ENCODE measurements at places on chromosomes 6 and 20.

DNA sequence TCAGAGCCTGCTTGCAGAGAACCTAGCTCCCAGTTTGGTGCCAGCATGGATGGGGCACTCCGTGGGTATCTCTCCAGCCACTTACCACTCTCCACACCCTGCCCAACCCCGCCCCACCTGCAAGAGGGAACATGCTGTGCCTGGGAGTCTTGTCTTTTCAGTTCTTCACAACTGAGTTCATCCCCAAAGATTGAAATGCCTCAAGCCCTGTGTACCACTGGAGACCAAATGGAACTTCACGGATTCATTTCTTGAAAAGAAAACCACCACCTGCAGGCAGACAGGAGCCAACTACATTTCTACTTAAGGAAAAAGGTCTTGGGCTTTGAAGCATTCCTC lies 50.1 kb downstream of the TRERF1 start:
- DNase-seq = no peak

- DNase-seq = no peak
These were observed 985.1 kb upstream of the SLC35B3 start for GRCh38 chr6:9420316-9421015.

DNA sequence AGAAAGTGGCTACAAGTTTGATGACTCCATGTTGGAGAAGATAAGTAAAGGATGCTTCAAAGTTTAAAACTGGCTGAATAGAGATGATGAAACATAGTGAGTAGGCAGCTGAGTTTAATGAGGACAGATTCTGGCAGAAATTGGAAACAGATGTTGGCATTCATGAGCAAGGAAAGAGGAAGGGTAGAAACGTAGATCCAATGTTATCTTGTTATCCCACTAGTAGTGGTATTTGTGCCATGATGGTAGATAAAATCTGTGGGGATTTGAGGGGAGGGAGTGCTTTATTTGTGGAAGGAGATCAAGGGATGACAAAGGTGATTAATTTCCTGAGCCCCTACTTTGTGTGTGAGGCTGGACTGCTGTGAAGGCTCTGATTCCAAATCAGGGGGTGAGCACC lies 69.5 kb downstream of the MRAP2 start:
- no peak for DNase-seq

DNA sequence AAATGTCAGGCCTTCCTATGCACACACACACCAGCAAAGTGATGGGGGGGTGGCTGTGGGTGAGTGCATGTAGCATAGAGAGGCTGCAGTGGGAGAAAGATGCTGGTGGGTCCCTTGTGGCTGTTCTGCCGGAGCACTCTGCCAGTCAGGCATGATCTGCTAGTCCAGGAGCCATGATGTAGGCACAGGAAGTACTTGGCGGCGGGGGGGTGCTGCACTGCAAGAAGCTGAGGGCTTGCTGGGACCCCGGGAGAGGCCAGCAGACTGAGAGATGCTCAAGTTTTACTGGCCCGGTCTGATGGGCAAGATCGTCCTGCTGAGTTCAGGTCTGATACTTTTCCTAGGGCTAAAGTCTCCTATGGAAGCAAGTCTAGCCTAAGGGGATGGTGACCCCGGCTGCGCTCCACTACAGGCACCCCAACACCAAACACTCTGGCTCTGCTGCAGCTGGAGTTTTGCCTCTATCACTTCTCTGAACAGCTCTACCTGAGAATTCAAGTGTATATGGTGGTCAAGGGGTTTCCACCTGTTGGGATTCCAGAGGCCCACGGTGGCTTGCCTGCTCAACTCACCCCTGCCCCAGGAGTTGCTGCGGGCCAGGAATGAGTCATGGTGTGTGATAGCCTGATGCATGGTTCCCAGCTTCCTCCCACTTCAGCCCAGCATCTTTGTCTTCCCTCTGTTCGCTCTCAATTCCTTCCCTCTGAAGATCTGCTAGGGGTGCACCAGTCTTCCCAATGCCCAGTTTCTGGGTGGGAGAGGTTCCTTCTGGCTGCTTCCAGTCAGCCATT lies 971.8 kb upstream of the ADGRB3 start:
- no peak for DNase-seq

- DNase-seq = no peak
These were observed 29.5 kb upstream of the SPDEF start for GRCh38 chr6:34585512-34586061.

DNA sequence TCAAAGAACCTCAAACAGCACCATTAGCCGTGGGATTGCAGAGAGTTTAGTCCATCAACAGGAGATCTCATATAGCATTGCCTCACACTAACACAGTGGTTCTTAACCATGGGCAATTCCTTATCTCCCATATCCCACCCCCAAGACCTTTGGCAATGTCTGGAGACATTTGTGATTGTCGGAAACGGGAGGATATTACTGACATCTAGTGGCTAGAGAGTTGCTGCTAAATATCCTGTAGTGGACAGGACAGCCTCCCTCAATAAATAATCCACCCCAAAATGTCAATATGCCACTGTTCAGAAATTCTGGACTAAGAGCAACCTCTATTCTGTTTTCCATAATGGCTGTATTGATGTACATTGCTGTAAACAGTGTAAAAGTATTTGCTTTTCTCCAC lies 210.1 kb upstream of the CCN2 start:
- no peak for DNase-seq

DNA sequence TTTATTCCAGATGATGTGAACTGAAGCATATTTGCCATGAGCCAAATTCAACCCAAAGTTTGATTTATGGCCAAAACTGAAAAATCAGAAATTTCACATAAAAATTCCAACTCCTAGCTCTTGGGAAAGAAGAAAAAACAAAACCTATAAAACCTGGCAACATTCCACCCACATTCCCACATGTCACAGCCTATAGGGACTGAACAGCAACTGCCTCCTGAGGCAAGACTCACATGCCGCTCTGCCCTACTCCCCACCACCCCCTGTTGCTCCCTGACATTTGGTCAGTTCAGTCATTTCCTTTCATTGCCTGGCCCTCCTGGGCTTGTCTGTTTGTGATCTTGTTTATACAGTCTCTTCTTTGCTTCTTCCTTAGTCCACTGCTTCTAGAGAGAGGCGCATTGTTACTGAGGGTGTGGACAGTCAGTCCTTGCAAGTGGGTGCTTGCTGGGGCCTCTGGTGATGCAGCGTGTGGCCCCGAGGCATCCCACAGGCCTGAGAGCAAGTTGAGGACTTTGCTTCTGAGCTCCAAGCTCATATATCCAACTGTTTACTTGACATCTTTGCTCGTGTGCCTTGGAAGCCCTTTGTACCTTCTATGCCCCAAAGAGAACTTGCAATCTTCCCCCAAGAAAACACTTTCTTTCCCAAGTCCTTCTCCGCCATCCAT lies 31.4 kb downstream of the NFATC2 start:
- DNase-seq = no peak

DNA sequence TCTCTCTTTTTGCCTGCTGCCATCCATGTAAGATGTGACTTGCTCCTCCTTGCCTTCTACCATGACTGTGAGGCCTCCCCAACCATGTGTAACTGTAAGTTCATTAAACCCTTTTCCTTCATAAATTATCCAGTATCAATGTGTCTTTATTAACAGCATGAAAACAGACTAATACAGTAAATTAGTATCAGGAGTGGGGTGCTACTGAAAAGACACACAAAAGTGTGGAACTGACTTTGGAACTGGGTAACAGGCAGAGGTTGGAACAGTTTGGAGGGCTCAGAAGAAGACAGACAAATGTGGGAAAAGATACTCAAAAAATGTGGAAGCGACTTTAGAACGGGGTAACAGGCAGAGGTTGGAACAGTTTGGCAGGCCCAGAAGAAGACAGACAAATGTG lies 189.4 kb downstream of the HTR1B start:
- no peak for DNase-seq

GRCh38 chr20:4748847-4749246 lies 27.1 kb downstream of the PRND start:
- DNase-seq = no peak

Data from substantia nigra (tissue), 51 donors.